Activated gamma-delta T cell treated with Interleukin-2 at 50 U/mL for 16 hours (primary cell): ENCODE measurements at places on chromosomes 7 and 10.

DNA sequence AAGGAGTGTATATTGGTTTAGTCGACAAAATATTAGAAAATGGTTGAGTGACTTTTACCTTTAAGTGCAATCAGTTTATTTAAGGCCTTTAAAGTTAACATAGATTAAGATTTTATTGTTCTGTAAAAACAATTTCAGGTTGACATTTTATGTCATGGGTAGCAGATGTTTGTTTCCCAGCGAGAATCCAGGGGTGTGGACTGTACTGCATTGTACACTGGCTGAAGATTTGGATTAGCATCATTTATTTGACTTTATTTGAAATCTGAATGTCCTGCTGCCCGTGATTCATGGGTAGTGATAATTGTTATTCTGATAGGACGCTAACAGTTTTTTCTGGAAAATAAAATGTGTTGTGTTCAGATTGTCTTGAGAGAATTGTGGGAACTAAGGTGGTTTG lies 39.3 kb downstream of the RBM33 start:
- no peak for DNase-seq

DNA sequence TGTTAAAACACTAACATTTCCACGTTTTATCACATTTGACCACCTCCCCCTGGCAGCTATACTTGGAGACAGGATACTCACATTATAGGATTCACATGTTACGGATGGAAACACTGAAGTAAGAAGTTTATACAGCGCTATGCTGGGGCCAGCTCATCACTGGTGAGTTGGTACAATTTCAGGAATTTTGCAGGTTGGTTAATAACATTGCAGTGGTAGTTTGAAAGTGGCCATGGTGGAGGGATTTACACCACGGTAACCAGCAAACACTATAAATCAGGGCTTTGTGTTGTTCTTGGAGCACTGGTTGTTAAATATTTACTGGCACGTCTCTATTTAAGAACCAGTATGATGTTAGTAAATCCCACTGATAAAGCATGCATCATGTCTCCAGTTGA lies 174.0 kb downstream of the GFRA1 start:
- no peak for DNase-seq

- DNase-seq = no peak
These were observed 180.5 kb upstream of the AOAH start for GRCh38 chr7:36904802-36905201.

GRCh38 chr10:49109669-49110340 lies 5.5 kb downstream of the VSTM4 start:
- DNase-seq = no peak

DNA sequence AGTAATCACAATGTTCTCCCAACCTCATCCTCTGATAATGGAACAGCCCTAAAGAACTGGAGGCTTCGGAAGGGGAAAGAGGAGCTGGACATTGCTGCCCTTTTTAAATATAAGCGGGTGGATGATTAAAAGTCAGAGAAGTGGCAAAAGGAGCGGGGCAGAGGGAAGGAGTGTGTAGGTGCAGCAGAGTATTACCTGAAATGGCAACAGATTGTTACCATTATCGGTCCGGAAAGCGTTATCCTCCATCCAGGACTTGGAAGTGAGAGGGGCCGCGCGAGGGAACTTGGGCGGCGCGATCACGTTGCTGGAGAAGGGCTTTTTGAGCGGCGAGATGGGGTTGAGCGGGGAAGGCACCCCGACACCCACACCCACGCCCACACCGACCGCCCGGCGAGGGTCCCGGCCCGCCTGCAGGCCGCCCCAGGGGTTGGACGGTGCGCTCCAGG lies 51.7 kb downstream of the CPEB3 start:
- DNase-seq = no peak

- DNase-seq = no peak
These were observed 39.5 kb downstream of the KLF6 start for GRCh38 chr10:3745521-3745920.

DNA sequence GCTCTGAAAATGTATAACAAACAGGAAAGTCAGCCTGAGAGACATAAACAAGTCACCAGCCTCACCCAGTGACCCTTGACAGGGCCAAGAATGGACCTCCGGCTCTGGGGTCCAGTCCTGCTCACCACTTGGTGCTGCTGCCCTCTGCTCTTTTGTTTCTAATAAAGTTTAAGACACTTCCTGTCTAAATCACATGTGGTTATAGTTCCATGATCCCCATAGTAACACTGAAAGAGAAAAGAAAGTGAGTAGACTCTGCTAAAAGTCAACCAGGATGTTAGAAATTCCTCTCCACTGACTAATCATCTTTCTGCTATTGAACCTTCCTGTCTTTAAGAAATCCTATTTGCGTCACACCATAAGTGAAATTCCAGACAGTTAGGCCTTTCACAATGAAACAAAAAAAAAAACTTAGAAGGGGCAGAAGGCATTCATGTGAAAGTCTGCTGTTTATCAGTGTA lies 179.2 kb upstream of the BET1 start:
- DNase-seq = no peak

- DNase-seq = no peak
These were observed 179.7 kb upstream of the AGR3 start for GRCh38 chr7:17061443-17061842.

- no peak for DNase-seq
These were observed 634.7 kb downstream of the KCNMA1 start for GRCh38 chr10:77002872-77003271.

GRCh38 chr7:80257756-80258155 lies 123.1 kb downstream of the GNAI1 start:
- no peak for DNase-seq

DNA sequence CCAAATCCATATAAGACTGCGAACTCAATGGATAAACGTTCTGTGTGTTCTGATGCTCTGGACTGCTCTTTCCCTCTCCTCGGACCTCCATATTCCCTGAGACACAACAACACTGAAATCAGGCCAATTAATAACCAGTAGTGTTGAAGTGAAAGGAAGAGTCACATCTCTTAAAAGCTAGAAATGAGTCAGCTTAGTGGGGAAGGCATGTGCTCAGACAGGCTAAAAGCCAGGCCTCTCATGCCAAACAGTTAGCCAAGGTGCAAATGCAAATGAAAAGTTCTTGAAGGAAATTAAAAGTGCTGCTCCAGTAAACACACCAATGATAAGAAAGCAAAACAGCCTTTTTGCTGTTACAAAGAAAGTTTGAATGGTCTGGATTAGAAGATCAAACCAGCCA lies 29.3 kb downstream of the TNS3 start:
- DNase-seq = no peak

DNA sequence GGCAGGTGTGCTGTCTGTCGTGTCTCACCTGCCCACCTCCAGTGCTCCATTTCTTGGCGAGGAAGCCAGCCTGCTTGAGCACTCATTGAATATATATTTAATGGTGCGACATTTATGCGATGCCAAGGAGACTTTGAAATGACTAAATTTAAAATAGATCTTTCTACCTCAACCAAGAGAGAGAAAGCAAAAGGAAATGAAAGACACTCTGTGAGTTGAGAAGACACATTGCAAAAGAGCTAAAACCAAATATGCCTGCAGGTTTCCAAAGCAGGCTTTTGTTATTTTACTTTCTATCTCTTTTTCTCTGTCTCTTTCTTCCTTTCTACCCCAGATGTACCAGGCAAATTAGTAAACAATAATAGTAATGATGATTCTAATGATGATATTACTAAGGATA lies 53.6 kb upstream of the AOAH start:
- no peak for DNase-seq

DNA sequence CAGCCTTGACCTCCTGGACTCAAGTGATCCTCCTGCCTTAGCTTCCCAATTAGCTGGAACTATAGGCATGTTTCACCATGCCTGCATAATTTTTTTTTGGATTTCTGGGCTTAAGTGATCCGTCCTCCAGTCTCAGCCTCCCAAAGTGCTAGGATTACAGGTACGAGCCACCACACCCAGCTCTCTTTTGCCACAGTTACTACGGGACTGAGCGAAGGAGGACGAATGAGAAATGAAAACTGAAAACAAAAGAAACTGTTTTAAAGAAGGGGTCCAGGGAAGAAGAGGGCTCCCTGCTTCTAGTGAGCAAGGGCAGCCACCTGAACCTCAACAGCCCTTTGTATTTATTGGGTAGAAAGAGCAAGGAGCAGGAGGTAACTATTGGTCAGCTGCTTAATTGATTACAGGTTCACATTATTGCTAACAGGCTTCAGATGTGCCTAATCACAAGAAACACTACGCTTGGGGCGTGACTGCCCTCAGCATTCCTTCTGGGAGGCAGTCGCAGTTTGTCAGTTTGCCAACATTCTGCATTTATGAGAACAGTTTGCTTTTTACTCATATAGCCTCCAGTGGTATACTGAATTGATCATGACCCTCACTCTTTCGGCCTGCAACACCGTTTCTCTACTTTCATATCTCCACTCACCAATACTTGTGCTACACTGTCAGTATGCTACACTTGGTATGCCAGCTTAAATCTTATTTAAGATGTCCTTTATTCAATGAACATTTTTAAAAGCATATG lies 676.8 kb downstream of the DNAJB9 start:
- DNase-seq = no peak

- DNase-seq = no peak
These were observed 4.7 kb downstream of the CYP3A7 start for GRCh38 chr7:99730238-99730810.

- no peak for DNase-seq
These were observed 11.1 kb downstream of the HTR7 start for GRCh38 chr10:90846746-90847145.

- DNase-seq = no peak
These were observed 1151.8 kb downstream of the TYW1 start for GRCh38 chr7:68148440-68148839.

DNA sequence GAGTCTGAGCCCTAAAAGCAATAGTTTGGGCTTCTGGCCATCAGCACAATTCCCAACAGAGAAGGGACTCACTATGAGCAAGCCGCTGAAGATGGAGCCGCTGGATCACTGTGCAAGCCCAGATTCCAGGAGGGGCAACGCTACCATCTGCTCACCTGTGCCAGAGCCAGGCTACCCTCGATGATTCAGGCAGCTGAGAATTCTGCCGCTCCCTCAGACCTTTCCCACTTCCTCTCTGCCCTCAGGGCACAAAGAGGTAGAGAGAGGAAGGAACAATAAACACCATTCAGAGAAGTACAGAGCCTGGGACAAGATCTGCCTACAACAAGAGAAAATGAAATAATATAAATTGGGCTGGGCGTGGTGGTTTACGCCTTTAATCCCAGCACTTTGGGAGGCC lies 98.1 kb downstream of the MYOF start:
- no peak for DNase-seq

DNA sequence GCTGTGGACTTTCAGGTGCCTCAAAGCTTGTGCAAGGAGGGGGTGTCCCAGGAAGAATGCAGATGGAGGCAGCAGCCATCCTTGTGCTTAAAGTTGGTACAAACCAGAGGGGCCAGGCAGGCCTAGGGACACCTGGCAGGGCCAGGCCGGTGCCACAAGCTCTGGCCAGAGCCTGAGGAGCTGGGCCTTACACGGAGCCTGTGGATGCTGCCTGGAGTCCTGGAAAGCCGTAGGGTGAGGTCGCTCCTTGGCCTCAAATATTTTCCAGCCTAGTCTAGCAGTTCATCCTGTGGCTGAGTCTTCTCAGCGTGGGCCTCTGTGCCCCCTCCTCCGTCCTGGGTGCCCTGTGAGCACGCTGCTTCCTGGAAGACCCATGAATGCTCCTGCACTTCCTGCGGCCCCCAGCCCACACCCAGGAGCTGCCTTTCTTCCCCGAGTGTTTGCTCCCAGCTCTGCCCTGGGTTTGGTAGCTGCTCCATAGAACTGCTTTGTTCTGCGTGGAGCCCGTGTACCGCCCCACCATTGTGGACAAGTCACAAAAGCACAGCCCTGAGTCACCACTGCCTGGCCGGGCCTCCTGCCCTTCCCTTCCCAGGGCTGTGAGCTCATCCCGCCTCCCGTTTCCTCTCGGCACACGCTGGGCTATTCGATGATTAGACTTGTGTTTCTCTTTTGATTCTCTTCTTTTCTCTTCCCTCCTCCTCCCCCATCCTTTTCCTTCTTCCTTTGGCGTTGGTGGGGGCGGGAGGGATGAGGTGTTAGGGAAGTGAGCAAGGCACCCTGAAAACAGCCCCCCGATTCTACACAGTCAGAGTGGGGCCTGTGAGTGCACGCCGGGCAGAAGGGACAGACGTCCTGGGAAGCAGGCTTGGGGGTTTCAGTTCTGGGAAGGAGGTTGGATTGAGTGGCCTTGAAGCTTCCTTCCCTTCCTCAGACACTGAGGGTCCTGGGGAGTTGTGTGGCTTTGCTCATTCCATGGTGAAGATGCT lies 73.2 kb upstream of the SHH start:
- DNase-seq = no peak

GRCh38 chr7:128215739-128216138 lies 25.3 kb upstream of the LEP start:
- DNase-seq = no peak

GRCh38 chr7:131170440-131171271 lies 157.0 kb upstream of the MKLN1 start:
- DNase-seq = no peak

DNA sequence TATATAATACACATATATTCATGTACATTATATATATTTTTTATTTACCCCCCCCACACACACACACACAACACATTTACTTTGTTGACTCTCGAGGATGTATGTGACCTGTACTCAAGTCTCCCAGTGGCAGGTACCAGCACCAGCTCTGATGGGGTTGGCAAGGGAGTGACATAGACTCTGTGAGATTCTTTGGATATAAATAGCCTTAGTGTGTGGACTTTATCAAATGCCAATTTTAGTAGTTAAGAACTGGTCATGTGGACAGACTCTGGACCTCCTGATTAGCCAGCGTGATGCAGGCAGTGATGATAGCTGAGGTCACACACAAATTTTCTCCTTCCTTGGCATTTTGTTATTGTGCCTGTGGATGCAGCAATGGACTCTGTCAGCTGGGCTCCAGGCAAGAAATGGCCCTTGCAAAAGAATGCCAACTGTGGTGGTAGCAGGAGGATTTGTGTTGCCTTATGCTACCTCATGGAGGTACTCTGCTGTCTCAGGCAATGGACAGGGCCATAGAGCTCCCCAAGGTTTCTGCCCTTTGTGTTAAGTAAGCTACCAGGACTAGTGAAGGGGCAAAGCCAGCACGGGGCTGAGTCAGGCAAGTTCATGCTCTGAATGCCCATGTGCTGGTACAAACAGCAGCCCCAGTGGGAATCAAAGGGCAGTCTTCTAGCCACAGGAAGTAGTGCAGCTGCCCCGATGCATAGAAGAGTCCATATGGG lies 224.6 kb upstream of the ZWINT start:
- DNase-seq = no peak

GRCh38 chr10:121598263-121599249 lies at the start of gene FGFR2:
TSS of gene FGFR2 (minus strand) at chr10:121598444. CDS start at chr10:121593817, 4,627 bp downstream.
- no peak for DNase-seq

DNA sequence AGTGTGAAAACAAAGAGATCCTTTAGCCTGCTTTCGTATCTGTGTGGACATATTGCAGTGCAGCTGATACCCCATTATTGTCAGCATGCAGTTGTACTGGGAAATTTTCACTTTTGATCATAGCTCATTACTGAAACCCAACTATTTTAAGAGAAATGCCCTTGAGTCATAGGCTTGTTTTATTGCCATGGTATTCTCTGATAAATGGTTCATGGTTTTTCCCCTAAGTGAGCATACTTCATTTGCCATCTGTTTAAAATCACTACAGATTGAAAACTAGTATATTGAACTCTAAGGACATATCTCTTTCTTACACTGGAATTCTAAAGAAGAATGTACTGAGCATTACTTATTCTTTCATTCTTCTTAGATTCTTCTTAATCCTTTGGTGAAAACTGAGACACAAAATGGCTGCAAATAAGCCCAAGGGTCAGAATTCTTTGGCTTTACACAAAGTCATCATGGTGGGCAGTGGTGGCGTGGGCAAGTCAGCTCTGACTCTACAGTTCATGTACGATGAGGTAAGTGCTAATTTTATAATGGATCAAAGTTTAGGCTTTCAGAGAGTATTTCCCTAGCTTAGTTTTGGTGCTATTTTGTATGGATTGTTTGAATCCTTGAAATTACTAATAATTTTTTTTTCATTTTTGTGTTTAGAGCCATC lies 63.0 kb downstream of the RALA start:
- DNase-seq = no peak
